Stimulated activated CD8-positive, alpha-beta memory T cell treated with anti-CD3 and anti-CD28 coated beads, Interleukin-12 subunit alpha, Interleukin-12 subunit beta, amount 100 ng/mL, for 4 hours (primary cell): ENCODE measurements at places on chromosomes 4 and X.

GRCh38 chr4:147916351-147916750 is 184.5 kb downstream of the ARHGAP10 start:
- no peak for DNase-seq

GRCh38 chrX:13013363-13014110 is 30.9 kb downstream of the FAM9C start:
- no peak for DNase-seq

DNA sequence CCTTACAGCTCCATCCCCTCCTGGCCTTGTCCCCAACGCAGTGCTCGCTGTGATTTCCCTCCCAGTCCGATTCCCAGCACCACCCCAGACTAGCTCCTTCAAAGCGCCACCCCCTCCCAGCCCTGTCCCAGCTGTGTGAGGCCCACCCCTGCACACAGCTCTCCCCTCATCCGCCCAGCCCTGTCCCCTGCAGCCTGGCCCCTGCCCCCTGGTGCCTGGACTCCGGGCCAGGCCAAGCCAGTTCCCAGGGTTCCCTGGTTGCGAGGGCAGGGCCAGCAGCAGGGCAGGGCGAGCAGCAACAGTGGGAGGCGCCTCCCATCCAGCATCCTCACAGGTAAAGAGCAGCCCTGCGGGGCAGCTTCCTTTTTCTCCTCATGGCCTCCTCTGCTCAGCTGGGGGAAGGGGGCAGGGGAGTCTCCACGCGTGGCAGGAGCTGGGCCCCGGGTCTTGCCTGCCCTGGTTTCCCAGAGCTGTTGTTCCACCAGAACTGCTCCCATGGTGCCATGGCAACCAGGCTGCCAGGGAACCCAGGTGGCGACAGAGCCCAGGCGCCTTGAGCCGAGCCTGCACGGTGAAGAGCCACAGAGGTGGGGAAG is 24.8 kb downstream of the IQSEC2 start:
- no peak for DNase-seq

DNA sequence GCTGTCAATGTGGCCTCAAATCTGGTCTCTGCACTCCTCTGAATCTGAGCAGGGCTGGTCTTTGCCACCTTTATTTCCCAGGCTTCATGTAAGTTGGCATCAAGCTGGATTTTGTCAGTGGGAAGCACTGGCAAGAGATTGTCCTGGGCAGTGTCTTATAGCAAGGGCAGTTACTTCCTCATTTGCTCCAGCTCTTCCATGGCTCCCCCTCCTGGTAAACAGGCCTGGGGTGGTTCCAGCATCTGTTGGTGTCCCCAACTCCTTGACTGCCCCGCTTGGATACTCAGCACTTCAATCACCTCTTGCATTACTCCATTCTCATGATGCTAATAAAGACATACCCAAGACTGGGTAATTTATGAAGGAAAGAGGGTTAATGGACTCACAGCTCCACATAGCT is 15.0 kb upstream of the REST start:
- no peak for DNase-seq

- DNase-seq, result no peak
Measured at GRCh38 chrX:10087391-10087790, 69.4 kb upstream of the CLCN4 start.

DNA sequence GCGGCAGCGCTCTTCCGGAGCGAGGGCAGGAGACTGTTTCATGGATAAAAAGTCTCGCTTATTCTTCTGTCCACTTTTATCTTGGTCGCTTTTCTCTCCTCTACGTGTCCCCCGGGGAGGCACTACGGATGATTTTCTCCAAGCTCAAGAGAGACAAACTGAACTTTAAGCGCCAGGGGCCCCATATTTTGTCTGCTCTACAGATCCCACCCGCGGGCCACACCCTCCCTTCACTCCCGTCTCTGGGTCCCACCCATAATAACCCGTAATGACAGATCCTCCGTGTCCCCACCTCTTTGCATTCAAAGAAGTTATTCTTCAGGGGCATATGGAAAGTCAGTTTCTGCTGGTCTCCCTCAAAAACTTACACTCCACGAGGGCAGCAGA is at the start of gene CORIN:
TSS of gene CORIN (minus strand) at position 160 of the 387 bp plus-strand sequence. CDS start at position 42, 118 bp downstream.
- no peak for DNase-seq

GRCh38 chrX:23838953-23839352 is 56.0 kb downstream of the SAT1 start:
- DNase-seq, result no peak

- no peak for DNase-seq
Measured at GRCh38 chr4:104500442-104500841, 5.7 kb upstream of the CXXC4 start.

GRCh38 chr4:168218645-168219044 is 99.9 kb downstream of the DDX60 start:
- no peak for DNase-seq

- no peak for DNase-seq
Measured at GRCh38 chr4:9845791-9846493, 64.5 kb downstream of the DRD5 start.

DNA sequence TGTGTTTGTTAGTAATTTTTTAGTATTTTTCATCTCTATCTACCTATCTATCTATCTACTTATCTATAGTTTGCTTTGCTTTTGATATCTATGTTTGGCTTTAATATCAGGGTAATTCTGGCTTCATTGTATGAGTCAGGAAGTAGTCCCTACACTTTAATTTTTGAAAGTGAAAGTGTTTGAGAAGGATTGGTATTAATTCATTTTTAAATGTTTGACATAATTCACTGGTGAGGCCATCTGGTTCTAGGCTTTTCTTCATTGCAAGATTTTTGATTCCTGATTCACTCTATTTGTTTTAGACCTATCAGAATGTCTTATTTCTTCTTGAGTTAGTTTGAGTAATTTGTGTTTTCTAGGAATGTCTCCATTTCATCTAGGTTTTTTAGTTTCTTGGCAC is 20.2 kb upstream of the TCP11X2 start:
- DNase-seq, result no peak

DNA sequence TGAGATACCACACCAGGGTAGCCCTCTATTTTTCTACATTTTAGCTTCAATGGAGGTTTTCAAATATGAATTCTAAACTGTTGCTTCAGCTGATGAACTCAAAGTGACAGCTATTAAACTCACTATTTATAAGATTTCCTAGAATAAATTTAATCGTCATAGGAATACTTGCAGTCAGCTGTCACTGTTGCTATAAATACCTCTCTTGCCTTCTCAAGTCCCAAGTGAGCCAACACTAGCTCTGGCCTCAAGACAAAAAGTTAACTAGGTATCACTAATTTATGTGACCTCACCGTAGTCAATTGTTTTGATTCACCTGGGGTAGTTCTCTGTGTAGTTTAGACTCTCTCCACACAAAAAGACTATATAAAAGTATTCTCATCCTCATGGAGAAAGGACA is 34.3 kb upstream of the PROM1 start:
- no peak for DNase-seq

DNA sequence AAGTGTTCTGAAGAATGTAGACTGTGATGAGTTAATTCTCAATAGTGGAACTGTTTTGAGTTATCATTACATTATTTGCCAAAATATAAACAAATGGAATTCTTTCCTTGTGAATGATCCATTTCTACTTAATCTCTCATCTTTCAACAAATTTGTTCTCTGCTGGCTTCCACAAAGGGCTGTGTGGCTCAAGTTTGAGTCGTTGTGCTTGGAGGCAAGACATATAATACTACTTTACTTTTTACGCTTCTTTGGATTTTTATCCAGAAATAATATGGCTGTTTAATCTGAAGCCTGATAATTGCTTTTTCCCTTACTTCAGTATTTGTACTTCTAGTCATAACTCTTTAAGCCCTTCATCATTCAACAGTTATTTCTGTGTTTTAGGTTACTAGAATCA is 169.5 kb downstream of the ARHGAP10 start:
- DNase-seq, result no peak

GRCh38 chrX:137847376-137847775 is 281.4 kb downstream of the ZIC3 start:
- DNase-seq, result no peak
